ENCODE measurements at places on chromosomes 1 and 21.

- DNase-seq: no peak
Observed at GRCh38 chr1:39363267-39363666, 128.2 kb upstream of the BMP8A start.

DNA sequence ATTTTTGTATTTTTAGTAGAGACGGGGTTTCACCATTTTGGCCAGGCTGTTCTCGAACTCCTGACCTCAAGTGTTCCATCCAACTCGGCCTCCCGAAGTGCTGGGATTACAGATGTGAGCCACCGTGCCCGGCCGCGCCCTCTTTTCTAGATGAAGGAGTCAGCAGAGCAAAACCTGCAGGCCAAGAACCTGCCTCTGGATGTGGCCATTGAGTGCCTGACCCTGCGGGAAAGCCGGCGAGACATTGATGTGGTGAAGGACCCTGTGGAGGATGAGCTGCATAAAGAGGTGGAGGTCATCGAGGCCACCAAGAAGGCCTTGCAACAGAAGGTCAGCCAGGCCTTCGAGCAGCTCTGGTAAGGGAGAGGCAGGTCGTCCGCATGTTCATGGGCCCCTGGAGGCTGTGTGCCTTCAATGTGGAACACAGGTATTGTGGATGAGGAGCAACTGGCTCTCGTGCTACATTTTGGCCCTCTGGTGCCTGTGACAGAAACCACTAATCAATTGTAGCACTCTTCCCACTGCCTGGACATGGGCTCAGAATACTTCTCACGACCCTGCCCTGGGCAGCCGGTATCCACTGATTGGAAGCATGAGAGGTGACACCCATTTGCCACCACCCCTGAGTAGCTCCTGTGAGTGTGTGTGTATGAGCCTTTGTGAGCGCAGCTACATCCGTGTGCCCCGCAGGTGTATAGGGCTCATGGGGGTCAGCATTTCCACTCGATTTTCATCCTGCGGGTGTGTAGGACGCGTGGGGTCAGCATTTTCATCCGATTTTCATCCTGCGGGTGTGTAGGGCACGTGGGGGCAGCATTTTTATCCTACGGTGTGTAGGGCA lies 2.0 kb downstream of the TEKT2 start:
- DNase-seq: no peak

DNA sequence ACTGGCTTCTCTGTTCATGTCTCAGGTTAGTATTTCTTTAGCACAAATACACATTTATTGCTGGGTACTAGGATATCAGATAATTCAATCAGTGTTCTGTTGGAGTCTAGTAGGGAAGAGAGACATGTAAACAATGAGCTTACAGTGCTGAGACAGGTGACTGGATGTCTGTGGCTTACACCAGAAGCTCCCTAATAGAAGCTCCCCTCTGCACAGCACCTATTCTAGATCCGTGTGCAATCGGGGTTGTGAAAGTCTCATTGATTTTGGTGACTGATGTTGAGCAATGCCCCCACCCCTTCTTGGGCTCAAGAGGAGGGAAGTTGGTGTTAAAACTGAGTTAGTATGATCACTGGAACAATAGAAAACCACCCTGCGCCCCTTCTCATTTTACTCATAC lies 279.2 kb downstream of the RPS6KC1 start:
- no peak for DNase-seq

DNA sequence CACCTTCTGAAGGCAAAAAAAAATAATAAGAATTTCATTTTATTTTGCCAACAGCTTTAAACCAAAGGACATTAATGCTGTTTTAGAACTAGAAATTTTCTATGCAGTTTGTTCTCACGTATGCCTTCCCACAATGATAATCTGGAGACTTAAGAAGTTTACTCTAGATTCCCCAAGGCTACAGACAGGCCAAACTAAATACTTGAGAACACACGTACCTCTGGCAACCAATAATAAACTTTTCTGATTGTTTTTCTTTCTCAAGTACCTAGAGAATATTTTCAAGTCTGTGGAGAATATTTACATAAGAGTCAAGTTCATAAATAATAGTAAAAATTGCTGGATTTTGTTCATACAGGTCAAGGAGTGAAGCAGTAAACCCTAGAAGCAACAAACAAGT lies 15.9 kb downstream of the CLDN8 start:
- no peak for DNase-seq

GRCh38 chr1:248471154-248471553 lies 2.0 kb upstream of the OR2T3 start:
- no peak for DNase-seq

DNA sequence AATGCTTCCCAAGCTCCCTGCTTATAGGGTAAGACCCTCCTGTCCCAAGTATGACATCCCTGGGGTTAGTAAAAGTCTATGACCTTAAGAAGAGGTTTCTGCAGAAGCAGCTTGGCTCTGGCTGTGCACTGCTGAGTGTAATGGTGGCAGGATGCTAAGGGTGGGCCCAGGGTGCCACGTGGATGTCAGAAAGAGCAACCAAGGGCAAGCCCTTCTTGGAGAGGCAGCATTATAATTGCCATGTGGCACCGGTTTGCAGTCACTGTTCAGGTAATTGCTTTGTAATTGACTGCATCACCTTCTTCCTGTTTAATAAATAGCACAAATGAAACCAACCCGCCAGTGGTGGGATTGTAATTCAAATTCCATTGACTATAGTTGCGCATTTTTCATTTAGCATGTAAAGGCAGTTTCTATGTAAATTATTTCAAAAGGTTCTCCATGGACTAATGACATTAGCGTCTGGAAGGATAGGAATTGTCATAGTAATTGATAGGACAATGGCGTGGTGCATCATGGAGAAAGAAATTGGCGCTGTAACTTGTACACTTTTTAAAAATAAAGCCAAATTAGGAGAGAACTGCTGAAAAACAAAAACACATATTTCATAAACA lies 490.6 kb upstream of the VAMP3 start:
- DNase-seq: no peak

GRCh38 chr1:185560760-185561159 lies 173.4 kb upstream of the HMCN1 start:
- DNase-seq: no peak

DNA sequence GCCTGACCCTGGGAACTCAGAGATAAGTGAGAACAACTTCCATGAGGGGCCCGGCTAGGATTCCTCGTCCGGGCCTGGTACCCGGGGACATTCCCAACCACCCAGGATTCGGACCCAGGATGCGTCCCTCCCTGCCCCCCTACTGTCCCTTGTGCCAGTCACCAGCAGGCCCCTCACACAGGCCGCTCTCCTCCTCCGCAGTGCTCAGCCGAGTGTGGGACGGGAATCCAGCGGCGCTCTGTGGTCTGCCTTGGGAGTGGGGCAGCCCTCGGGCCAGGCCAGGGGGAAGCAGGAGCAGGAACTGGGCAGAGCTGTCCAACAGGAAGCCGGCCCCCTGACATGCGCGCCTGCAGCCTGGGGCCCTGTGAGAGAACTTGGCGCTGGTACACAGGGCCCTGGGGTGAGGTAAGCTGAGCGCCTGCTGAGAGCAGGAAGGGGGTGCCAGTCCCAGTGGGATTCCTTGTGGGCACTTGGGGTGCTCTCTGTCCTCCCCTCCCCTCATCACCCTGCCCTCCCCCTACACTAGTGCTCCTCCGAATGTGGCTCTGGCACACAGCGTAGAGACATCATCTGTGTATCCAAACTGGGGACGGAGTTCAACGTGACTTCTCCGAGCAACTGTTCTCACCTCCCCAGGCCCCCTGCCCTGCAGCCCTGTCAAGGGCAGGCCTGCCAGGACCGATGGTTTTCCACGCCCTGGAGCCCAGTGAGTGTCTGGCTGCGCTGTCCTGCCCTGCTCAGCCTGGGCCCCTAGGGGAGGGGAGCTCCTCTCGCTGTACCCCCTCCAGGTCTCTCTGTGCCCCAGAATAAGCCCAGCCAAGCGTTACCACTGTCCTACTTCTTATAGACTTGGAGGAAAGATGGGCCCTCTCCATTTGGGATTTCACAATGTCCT lies 9.8 kb downstream of the ADAMTSL4 start:
- DNase-seq: no peak

- DNase-seq: no peak
Observed at GRCh38 chr1:204278958-204279357, 65.2 kb upstream of the GOLT1A start.

- DNase-seq: no peak
Observed at GRCh38 chr1:87666681-87667080, 338.0 kb downstream of the LMO4 start.

- DNase-seq: no peak
Observed at GRCh38 chr1:83942914-83943313, 56.0 kb downstream of the TTLL7 start.

DNA sequence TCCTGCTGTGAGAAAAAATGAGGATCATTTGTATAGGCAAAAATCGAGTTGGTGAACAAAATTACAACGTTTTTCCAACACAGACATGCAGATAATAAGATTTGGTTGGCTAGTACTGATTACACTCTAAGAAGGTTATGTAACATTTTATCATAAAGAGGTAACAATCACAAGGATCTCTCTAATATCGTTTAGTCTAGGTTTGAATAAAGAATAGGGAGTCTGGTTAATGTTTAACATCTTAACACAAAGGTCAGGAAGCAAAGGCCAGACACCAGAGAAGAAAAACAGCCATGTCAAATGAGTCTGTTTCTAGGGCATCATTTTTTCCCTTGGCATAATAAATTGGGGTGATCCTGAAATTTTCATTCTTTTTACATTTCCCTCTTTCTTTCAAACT lies 207.4 kb upstream of the CHRM3 start:
- DNase-seq: no peak

DNA sequence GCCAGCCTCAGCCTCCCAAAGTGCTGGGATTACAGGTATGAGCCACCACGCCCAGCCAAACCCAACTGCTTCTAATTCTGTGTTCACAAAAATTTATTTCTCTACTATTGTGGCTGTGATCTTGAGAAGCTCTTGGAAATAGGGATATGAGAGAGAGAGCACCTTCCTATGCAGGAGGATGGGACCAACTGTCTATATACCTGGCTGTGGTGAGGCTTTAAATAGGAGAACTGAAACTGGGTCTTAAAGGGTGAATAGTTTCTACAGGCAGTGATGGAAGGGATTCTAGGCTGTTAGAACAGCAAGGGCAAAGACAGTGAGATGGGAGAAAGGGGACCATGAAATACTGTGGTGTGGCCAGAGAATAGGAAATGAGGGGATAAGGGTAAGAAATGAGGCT lies 8.3 kb upstream of the PTCH2 start:
- no peak for DNase-seq

GRCh38 chr1:201925301-201925567 lies 21.1 kb downstream of the LMOD1 start:
- no peak for DNase-seq

DNA sequence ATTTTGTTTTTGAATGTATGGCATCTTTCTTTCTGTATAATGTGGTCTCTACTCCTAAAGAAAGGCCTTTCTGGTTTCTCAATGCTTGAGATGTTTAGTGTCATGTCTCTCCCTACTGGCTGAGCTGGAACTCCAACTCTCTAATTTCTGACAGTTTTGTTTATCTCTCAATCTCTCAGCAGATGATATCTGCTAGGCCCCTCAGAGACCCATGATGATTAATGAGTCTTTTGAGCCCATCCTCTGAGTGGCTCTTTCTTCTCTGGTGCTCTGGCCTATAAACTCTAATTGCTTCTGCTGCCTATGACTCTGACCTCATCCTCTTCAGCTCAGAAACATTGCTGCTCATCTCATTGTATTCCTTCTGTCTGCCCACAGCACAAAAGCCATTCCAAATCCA lies 46.6 kb downstream of the CRB1 start:
- DNase-seq: peak; percentile 41

- no peak for DNase-seq
Observed at GRCh38 chr21:45049714-45050344, 24.6 kb upstream of the ADARB1 start.

GRCh38 chr1:233512538-233512937 lies 101.4 kb upstream of the KCNK1 start:
- DNase-seq: no peak

- DNase-seq: no peak
Observed at GRCh38 chr1:37410815-37411214, 63.6 kb upstream of the ZC3H12A start.

DNA sequence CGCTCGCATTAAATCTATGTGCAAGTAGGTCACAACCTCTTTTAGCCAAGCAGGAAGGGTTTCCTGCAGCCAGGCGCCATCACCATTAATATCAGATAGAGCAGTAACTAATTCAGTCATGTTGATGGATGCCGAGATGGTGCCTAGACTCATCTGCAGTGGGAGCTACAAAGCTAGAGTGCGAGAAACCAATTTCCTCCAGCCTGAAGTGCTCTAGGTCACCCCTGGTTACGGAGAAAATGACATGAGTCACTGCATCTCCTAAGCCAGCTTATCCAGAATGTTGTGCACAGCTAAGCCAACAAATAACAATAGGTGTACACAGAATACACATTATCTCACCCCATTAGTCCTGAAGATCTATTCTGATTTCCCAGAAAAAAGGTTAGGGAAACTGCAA lies 36.0 kb downstream of the OVAAL start:
- no peak for DNase-seq

DNA sequence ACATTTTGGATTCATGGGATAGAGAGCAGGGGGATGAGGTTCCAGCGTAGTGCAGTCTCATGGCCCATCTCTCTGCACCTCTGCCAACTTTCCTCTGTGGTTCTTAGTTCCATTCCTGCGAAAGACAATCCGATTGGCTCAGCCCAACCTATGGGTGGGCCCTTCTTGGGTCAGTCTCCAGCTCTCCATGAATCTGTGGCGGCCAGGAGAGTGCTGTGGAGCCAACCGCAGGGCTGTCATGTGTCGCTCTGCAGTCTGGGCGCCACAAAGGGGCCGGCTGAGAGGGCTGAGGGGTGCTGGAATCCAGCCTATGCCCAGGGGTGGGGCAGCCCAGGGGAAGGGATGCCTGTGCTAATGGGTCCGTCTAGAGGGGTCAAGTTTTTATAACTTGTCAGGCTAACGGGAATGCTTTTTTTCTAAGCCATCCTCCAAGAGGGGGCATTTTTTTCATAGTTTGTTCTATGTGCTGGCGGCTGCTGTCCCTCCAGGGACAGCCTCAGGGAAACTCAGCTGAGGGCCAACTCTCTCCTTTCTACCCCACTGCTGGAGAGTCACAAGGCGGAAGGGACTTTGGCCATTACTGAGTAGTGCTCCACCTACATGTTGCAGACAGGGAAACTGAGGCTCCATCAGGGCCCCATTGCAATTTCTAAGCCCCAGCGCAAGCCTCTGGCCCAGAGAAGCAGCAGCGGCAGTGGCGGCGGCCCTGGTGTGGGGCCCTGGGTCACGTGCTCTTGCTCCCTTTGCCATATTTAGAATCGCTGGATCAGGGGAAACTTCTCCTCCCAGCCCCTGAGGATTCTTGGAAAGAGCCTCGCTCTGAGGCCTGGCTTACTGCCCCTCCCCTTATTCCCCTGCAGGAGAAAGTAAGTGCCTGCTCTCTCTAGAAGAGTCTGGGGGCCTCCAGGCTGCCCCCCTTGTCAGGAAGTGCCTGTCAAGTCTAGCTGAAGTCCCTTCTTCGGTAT lies 23.4 kb downstream of the KCNQ4 start:
- DNase-seq: no peak

- DNase-seq: no peak
Observed at GRCh38 chr1:35535243-35535642, 22.0 kb downstream of the KIAA0319L start.

GRCh38 chr1:2632051-2632430 lies 775 bp downstream of the MMEL1 start:
- no peak for DNase-seq
